Spleen (tissue), 13 donors: ENCODE measurements at places on chromosomes 1 and 21. TPM values are rescaled to one million over a fixed set of nuclear protein-coding genes. Genes with fewer than 3 reads are reported as not detected.

GRCh38 chr1:84861516-84861915, 31.5 kb downstream of the LPAR3 start:
- no peak for DNase-seq

Gene GALE
- 47.1 TPM for total RNA-seq

Gene UMODL1
- 0.85 TPM for total RNA-seq

- DNase-seq = no peak
These were observed 69.9 kb downstream of the ITSN1 start for GRCh38 chr21:33712022-33712803.

Gene TLR5
- 13.3 TPM for total RNA-seq

DNA sequence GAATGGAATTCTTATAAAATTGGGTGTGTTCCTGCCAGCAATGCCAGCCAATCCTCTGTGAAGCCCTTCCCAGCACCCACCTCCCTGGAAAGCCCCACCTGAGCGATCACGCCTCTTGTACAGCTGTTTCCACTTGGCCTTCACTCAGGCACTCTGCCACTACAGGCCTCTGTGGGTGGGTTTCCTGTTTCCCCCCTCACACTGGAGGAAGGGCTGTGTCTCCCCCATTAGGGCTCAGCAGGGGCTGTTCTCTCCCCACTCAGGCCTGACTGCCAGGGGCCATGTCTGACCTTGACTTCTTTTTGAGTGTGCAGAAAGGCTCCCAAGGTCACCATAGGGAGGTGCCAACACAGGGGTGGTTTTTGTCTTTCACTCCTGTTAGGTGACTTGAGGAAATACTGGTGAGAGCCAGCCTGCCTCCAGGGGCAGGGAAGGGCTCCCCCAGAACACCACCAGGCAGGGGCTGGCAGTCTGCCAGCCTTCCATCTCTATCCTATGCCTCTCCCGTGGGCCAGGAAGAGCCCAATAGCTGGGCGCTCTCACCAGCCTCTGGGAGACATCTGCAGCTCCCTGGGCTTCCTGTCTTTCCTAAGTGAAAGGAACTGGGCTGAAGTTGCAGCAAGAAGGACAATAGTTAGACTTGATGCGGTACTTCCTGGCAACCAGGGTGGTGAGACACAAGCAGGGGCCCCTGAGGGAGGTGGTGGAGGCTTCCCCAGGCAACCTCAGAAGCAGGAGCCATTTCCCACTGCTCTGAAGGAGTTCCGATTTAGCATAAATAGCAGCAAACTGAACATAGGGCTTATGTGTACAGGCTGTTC, 49.1 kb downstream of the ELK4 start:
- DNase-seq = peak; percentile 78

DNA sequence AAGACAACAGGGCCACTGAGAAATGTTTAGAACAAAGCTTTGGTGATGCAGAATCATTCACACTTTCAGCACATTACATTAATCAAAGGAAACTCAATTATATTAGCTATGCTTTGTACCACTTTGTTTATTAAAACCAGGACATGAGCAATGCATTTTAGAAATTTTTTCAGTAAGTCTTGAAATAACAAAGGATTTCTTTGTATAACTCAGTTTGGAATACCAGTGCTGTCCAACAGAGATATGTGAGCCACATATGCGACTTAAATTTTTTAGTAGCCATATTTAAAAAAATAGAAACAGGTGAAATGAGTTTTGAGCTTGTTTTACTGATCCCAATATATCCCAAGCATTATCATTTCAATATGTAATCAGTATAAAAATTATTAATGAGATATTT, 18.8 kb upstream of the F3 start:
- no peak for DNase-seq

Gene SIM2
- total RNA-seq = not detected

- DNase-seq = no peak
These were observed 8.0 kb downstream of the FAAH start for GRCh38 chr1:46401964-46402626.

Gene CELSR2
- 1.6 TPM for total RNA-seq

Gene TRIM17
- 5.0 TPM for total RNA-seq
